Fibroblast of pulmonary artery (primary cell): ENCODE measurements at places on chromosomes 1 and 21.

GRCh38 chr1:180221462-180221861 lies 8.6 kb upstream of the LHX4 start:
- no peak for DNase-seq

- no peak for DNase-seq
Measured at GRCh38 chr1:173418107-173418985, 58.8 kb upstream of the PRDX6 start.

DNA sequence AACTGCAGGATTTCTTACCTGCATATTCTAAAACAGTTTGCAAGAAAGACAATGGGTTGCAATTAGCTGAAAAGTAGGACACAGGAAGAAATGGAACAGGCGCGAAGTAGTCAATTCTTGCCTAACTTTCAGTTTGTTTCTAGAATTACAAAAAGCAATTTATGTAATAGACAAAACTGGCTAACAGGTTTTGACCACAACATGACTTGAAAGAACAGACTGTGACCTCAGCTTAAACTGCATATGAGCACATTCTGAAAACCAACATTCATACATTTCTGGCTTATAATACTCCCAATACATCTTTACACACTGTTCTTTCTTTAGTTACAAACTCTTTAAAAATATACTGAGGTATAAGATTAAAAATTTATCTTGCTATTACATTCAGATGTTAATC lies 405.9 kb upstream of the B3GALT2 start:
- DNase-seq: no peak

DNA sequence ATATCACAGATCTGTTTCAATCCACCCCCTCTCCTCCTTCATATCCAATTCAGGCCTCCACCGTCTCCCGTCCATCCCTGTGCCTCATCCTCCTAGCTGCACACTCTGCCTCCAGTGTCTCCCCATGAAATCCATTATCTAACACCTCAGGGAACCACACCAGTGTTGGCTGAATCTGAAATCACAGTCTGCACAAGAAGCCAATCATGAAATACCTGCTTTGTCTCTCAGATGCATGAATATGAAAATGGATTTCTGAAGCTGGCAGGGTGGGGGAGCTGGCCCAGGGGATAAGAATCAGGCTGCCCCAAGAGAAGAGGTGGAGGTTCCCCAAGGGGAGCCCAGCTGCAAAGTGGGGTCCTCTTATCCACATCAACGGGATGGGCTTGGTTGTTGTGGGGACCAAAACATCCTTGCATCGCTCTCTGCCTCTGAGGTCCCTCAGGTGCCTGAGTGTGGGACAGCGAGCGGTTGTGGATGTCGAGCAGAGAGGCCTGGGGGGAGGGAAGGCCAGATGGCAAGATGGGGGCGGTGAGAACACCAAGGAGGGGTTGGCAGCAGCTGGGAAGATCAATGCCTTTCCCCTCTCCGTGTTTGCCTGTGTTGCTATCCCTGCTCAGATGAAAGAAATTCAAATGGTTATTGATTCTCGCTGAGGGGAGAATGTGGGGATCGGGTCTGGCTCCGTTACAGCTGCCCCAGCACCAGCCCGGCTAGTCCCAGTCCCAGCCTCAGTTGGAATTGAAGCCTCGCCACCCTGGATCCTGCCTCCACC lies 237.3 kb upstream of the POU3F1 start:
- DNase-seq: no peak

GRCh38 chr1:50955116-50955515 lies 5.0 kb downstream of the FAF1 start:
- no peak for DNase-seq
